ENCODE measurements at places on chromosomes 1 and 21.

DNA sequence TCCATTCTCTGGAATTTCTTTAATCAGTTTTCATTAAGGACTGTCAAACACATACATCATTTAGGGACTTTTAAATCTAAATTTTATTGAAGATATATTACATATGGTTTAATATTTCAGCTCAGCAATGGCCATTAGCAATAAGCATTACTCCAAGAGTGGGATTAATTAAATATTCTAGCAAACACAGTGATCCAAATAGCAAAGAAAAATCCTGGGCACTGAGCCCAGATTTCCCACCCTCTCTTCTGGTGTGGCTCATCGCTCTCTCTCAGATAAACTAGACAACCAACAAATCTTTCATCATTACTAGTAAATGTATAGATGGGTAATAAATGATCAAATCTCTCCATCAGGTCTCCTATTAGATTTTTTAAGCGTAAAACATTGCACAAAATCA lies 53.5 kb upstream of the FOXD3 start:
- no peak for DNase-seq

DNA sequence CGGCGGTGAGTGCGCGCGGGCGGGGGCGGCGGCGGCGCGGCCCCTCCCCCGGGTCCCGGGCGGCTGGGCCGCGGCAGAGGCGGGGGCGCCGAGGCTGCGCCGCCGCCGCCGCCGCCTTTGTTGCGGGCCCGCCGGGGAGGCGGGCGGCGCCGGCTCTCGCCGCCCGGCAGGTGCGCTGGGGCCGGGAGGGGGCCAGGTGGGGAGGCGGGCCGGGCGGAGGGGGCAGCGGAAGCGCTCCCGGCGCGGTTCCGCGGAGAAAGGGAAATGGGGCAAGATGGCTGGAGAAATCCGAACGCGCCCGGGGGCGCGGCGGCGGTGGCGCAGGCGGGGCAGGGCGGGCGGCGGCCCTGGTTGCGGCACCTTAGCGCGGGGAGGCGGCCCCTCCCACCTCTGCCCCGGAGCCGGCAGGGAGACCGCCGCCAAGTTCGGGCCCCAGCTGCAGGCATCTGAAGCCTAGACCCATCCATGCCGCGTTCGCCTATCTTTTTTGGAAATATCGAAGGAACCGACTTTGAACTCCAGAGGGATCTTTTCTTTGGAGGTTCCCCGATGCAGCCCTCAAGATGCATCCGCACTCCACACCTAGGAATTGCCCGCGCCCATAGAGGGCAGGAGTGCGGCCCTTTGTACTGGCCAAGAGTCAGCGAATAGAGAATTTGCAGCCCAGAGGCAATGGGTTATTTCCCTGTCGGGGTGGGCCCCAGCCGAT lies 479 bp downstream of the POGK start:
- no peak for DNase-seq

GRCh38 chr1:161182214-161182613 lies 4.9 kb upstream of the B4GALT3 start:
- DNase-seq = no peak

DNA sequence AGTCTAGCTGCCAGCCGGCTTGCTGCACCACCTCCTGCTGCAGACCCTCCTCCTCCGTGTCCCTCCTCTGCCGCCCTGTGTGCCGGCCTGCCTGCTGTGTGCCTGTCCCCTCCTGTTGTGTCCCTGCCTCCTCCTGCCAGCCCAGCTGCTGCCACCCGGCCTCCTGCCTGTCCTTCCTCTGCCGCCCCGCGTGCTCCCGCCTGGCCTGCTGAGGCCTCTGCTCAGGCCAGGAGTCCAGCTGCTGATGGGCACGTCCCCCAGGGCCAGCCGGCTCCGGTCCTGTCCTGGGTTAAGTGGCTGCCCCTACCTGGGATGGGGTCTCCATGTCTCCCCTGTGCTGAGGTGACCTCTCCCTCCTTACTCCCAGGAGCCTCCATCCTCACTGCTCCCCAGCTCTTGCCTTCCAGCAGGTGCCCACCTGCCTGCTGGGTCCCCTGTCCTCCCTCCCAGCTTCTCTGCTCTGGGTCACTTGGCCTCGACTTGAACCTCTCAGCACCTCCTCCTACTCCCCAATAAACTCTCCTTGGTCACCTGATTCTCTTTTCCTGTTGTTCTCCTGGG lies 870 bp downstream of the KRTAP10-8 start:
- no peak for DNase-seq

DNA sequence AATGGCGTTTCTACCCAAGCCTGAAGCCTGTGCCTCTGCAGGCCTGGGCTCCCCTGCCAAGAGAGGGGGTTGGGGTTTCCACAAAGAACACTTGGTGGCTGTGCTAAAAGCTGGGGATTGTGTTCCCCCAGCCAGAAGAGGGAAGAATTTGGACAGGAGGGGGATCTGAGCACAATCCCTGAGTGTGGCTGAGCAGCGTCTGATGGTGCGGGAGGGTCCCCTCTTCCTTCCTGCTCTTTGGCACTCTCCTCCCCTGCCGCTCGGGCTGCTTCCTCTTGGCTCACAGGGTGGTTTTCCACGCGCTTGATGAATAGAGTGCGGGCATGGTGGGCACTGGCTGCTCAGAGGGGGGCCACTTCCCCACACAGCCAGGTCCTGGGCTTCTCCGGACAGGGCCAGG lies 3.7 kb downstream of the GPR37L1 start:
- no peak for DNase-seq

- no peak for DNase-seq
These were observed 23.6 kb downstream of the ZBTB18 start for GRCh38 chr1:244074559-244075171.

GRCh38 chr1:107357376-107357775 lies 216.5 kb downstream of the NTNG1 start:
- no peak for DNase-seq

DNA sequence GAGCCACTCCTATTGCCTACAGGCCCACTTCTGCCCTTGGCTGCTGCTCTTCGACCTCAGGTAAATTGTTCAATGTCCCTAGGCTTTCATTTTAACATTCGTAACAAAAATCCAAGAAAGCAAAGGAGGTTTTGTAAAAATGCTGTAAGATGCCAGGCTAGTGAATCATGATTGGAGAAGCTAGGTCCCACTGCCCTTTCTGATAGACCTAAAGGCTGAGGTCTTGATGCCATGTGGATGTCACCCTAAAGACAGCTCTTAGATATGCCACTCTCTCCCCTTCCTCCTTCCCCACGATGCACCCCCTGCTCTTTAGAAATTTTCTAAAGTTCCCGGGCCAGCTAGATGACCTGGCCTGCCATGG lies 9.9 kb upstream of the TMEM39B start:
- DNase-seq = no peak

DNA sequence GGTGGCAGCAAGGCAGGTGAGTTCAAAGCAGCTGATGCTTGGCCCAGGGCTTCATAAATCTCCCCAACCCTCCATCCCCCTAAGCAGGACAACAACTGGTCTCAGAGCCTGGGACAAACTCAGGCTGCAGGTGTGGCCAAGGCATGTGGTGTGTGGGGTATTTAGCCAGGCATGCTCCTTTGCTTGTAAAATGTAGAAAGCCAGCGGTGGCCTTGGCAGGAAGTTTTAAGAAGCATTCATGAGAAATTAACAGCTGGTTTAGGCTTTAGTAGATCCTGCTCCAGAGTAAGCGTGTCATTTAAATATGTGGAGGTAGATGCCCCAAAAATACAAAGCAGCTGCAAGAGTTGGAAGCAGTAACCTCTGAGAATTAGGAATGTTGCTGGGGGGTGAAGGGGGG lies 44.8 kb downstream of the NTPCR start:
- DNase-seq = no peak

- no peak for DNase-seq
These were observed 28.4 kb downstream of the EXTL2 start for GRCh38 chr1:100866041-100866900.

DNA sequence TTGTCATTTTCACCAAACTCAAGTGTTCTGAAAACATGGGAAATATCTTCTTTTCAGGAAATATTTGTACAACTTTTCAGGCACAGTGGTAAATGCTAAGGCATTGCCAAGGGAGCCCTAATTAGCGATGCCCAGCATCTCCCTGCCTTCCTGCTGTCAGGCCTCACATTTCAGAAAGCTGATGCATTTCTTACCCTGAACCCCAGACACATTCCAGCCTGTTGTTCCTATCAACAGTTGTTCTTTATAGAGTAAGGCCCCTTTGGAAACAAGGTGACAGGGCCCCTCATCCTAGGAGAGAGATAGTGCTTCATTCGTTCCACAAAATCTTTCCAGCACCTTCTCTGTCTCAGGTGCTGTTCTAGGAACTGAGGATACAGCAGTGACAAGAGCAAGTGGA lies 135.9 kb upstream of the COA6 start:
- DNase-seq = no peak
